ENCODE measurements at places on chromosomes 7 and 10.

GRCh38 chr7:142371586-142372377 is 113.9 kb upstream of the PRSS58 start:
- no peak for DNase-seq

- no peak for DNase-seq
Observed at GRCh38 chr10:47349941-47350371, 1.8 kb downstream of the RBP3 start.

DNA sequence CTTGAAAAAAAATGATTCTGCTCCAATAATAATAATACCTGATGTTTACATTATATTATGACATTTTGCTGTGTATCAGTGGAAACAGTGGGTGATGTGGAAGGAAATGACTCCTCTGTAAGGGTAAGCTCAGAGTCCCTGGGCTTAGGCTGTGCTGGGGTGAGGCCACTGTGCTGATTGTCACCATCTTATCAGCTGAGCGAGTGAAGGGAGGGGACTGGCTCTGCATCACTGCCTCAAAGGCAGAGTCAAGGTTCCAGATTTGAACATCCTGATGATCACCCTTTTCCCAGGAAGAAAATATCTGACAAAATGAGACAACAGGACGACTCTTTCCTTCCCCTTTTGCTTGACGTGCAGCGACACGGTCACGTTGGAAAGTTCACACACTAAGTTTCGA is 24.0 kb upstream of the HABP2 start:
- DNase-seq = no peak

- no peak for DNase-seq
Observed at GRCh38 chr10:354901-355617, 219.8 kb downstream of the ZMYND11 start.

- no peak for DNase-seq
Observed at GRCh38 chr7:46744957-46745706, 824.1 kb upstream of the IGFBP3 start.
